ENCODE measurements at places on chromosomes 3 and 15.

DNA sequence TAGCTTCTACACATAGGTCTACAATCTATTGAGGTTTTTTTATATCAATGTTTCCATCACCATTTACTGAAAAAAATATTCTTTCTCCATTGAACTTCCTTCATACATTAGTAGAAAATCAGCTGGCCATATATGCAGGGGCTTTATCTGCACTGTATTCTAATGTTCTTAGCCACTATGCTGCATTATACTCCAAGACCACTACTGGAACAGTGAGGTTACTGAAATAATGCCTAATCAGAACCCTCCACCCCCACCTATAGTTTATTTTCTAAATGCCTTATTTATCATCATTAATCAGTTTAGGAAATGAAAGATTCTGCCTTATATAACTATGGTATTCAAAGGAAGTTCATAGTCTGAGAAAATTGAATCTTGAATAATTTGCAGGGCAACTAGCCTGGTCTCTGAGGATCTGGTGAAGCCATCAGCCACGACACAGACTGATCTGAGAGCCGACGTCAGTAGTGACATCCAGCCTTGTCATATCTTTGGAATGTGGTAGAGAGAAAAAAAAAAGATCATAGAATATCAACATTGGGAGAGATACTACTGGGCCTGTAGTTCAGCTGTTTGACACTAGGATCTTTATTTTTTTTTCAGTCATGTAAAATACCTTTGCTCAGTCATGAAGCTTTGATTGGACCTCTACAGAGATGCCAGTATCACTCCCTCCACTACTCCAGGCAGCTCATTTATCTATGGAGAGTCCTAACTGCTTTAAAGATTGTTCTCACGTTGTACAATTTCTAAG lies 66.6 kb downstream of the P3H2 start:
- peaks cover 10% of the 10 kb centered on the region for H3K4me1 ChIP-seq
- H3K27me3 ChIP-seq, result no peaks in the 10 kb centered on the region
- H3K27ac ChIP-seq, result no peak overlapping the region
- H3K4me3 ChIP-seq, result no peak overlapping the region

GRCh38 chr15:79680720-79681119 lies 216.1 kb downstream of the MTHFS start:
- H3K4me3 ChIP-seq, result no peak overlapping the region
- no peaks in the 10 kb centered on the region for H3K27me3 ChIP-seq
- no peaks in the 10 kb centered on the region for H3K36me3 ChIP-seq
- H3K4me1 ChIP-seq, result no peaks in the 10 kb centered on the region

GRCh38 chr3:43996379-43997301 lies 245.0 kb upstream of the TOPAZ1 start:
- DNase-seq, result peak; percentile 62
- H3K36me3 ChIP-seq, result no peaks in the 10 kb centered on the region
- no peak overlapping the region for H3K27ac ChIP-seq
- H3K4me3 ChIP-seq, result no peak overlapping the region

- H3K27ac ChIP-seq, result no peak overlapping the region
- H3K4me3 ChIP-seq, result no peak overlapping the region
- no peak for DNase-seq
- peaks cover 3% of the 10 kb centered on the region for H3K36me3 ChIP-seq
- no peaks in the 10 kb centered on the region for H3K4me1 ChIP-seq
These were observed 34.1 kb downstream of the SPATA12 start for GRCh38 chr3:57094575-57094974.

DNA sequence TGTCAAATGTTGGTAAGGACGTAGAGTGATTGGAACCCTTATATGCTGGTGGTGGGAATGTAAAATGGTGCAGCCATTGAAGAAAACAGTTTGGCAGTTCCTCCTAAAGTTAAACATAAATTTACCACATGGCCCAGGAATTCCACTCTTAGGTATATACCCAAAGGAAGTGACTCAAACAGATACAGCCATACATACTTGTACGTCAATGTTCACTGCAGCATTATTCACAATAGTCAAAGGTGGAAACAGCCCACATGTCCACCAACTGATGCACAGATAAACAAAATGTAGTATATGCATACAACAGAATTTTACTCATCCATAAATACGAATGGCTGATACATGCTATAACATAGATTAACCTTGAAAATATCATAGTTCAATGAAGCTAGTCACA lies 13.2 kb downstream of the CLASP2 start:
- no peaks in the 10 kb centered on the region for H3K36me3 ChIP-seq
- H3K4me3 ChIP-seq, result no peak overlapping the region
- DNase-seq, result no peak

DNA sequence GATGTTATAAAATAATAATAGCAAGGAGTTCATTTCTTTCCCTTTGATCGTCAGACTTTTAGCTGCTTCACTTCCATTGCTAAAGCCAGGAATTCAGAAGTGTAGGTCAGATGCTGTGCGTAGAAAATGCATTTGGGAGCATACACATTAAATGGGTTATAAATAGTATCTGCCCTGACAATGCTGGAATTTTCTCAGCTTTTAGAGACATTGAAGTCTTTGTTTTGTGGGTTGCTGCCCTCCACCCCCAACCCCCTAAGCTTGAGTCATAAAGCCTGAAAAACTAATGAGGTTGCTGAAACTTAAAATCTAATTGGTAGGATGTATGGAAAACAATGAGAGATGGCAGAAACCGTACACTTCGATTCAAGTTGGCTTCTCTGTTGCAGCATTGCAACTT lies 81.9 kb downstream of the MITF start:
- no peaks in the 10 kb centered on the region for H3K36me3 ChIP-seq
- no peaks in the 10 kb centered on the region for H3K27me3 ChIP-seq
- H3K27ac ChIP-seq, result no peak overlapping the region
- H3K4me1 ChIP-seq, result peaks cover 4% of the 10 kb centered on the region
- DNase-seq, result no peak
- H3K4me3 ChIP-seq, result no peak overlapping the region

Data from kidney (tissue), 22 donors.